Activated CD4-positive, alpha-beta T cell treated with anti-CD3 and anti-CD28 coated beads for 1 hour (primary cell): ENCODE measurements at places on chromosomes 2 and 18.

DNA sequence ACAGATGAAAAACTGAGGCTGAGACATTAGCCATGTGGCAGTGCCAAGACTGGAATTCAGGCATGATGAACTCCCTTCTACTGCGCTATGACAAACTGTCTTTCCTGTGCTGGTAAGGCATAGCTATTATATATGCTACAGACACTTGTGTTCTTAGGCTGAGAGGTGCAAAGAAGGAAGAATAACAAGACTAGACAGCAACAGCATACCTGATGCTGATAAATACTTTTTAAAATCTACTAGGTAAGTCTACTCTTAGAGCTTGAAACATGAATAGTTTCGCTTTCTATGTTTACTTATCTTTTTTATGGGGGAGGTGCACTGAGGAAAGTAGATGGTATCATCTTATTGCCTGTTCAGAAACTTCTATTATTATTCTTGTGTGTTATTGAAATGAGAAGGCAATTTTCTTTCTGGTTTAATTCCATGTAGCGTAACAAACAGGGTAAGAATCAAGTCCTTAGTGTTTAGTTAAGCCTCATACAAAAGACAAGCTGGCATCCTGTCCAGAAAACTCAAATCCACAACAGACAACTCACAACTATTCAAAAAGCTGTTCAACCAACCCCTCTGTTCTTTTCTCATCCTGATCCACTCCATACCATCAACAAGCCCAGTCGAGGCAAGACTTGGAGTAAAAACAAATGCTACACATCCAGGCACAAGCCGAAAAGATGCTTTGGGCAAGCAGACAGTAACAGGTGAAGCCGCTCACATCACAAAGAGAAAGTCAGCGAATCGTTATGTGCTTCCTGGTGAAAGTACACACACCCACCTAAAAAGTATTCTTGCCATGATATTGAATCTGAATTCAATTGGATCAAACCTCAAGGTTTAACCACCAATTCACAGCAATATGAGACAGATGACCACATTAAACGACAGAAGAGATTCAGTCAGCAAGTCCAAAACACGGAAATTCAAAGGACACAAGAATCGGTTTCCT lies 1.5 kb downstream of the TTC32 start:
- DNase-seq: no peak

DNA sequence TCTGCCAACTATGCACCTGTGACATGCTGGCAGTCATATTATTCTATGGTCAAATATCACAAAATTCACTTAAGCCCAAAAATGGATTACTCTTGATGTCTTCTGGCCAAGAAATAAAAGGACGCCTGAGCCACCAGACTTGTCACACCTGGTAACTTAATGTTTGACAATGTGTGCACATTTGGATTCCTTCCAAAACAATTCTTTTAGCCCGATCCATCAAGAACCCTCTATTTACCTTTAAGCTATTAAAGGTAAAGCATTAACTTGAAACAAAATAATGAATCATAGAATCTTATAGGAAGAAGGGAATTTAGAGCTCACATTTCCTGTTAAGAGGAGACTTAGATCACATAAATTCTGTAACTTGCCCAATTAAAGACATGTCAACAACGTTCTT lies 46.5 kb upstream of the NFU1 start:
- DNase-seq: no peak

- no peak for DNase-seq
Observed at GRCh38 chr2:45070113-45070652, 60.9 kb upstream of the SIX2 start.

DNA sequence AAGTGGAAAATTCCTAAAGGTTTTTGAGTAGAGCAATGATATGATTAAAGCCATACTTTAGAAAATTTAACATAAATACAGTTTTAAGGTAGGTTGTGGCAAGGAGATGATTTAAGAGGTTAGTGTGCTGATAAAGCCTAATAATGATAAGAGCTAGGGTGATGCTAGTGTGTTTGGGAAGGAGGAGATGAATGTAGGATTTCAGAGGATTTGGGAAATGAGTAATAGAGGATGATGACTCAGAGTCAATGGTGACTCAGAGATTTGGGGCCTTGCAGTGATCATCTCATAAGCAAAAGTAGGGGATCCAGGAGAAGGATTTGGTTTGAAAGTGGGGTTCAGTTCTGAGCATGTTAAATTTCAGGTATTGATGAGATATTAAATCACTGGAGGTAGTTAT lies 23.3 kb downstream of the STAMBP start:
- no peak for DNase-seq

DNA sequence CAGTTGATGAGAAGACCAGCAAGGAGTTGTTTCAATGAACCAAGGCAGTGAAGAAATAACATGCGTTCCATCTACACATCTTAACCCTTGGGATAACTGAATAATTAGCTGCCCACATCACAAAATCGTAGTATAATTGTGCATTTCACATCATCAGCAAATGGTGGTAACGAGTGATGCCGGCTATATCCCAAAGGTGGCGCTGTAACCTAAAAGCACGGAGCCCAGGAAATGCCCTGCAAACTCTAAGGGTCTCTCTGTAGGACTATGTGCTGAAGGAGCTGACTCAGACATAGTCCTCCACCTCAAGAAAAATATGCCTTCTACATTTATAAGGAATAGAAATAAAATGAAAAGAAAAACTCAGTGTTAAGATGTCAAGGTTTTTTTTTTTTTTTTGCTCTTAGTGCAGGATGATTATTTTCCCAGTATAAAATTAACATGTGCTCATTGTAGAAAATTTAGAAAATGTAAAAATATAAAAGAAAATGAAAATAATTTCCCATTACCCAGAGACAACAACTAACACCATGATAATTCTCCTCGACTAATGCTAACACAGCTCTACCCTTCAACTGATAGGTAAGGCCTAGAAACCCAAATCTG lies 23.1 kb upstream of the DSG3 start:
- DNase-seq: no peak

DNA sequence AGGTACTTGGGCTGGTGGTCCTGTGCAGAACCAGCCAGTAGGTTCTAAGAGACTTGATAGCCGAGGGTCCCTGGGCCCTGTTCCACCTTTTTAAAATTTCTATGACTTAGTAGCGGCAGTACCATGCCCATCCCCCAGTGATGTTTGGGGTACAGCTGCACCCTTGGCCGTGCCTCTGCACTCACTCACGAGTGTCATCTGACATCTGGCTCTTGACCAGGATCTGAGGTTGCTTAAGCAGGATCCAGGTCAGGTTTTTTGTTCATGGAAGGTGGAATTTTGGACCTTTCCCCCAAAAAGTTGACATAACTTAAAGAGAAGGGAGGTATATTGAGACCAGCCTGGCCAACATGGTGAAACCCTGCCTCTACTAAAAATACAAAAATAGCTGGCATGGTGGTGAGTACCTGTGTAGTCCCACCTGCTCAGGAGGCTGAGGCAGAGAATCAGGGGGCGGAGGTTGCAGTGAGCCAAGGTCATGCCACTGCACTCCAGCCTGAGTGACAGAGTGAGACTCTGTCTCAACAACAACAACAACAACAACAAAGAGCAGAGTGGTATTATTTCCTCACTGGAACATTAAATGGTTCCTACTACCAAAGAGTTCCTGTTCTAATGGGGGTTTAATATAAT lies 163.6 kb downstream of the NEDD4L start:
- no peak for DNase-seq

DNA sequence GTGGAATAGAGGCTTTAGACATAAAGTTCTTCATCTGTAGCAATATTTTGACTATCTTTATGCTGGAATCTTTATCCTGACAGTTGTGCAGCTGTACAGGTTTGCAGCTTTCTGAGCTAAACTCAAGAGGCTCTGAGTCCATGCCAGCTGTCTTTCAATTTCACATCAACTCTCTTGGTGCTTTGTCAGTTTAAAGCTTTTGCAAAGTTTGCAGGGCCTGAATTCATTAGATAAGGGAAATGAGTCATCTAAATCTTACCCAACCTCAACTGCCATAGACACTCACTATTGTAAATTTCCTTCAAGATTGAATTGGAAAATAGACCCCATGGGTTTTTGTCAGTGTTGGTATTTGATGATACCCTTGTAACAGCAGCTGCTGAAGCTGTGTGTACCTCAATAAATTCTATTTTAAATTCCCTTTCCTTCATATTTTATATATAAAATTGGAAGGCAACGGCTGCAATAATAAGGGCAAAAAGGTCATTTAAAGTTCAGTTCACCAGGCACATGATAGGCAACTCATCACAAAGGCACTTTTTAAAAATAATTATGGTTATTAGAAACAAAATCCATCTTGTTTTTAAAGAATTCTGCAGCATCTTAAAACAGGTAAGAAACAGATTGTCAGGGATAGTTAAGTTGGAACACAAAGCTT lies 169.9 kb upstream of the SLC39A10 start:
- no peak for DNase-seq

- DNase-seq: no peak
Observed at GRCh38 chr18:3845161-3845560, 395.2 kb downstream of the TGIF1 start.

- peak; percentile 58 for DNase-seq
Observed at GRCh38 chr18:79964330-79965118, at the start of gene HSBP1L1. Gene HSBP1L1 (plus strand): TSS chr18:79964643. CDS start chr18:79964736, 93 bp downstream.

DNA sequence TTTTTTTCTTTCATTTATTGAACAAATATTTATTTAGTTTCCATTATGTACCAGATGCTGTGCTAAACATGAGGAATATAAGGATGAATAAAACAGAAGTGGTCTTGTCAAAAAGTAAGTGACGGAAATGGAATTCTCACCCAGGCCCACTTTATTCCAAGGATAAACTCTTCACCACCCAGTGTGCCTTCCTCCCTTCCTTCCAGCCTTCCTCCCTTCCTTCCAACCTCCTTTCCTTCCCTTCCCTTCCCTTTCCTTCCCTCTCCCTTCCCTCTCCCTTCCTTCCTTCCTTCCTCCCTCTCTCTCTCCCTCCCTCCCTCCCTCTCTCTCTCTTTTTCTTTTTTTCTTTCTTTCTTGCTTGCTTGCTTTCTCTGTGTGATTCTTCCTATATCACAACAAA lies 240.8 kb downstream of the DPP10 start:
- no peak for DNase-seq

GRCh38 chr2:21406911-21407310 lies 283.1 kb downstream of the TDRD15 start:
- DNase-seq: no peak

GRCh38 chr18:50042611-50043010 lies 152.3 kb downstream of the MYO5B start:
- DNase-seq: no peak

DNA sequence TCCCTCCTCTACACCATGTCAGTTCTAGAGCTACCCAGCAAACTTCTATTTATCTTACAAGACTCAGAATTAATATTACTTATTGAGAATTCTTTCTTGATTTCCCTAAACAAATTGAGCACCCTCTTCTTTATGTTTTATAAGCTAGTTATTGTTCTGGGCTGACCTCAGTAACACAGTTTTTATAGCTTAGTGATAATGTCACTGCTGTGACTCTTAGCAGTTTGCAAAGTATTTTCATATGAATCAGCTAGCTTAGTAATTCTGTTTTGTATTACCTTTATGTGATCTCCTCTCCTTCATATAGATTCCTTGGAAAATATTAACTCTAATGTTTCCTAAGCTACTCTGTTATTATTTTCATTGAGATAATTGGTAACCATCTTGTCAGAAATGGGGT lies 114.9 kb downstream of the PMS1 start:
- no peak for DNase-seq

GRCh38 chr18:4441098-4441497 lies 14.0 kb downstream of the DLGAP1 start:
- no peak for DNase-seq

- peak; percentile 19 for DNase-seq
Observed at GRCh38 chr2:112155331-112156151, 17.4 kb downstream of the FBLN7 start.

DNA sequence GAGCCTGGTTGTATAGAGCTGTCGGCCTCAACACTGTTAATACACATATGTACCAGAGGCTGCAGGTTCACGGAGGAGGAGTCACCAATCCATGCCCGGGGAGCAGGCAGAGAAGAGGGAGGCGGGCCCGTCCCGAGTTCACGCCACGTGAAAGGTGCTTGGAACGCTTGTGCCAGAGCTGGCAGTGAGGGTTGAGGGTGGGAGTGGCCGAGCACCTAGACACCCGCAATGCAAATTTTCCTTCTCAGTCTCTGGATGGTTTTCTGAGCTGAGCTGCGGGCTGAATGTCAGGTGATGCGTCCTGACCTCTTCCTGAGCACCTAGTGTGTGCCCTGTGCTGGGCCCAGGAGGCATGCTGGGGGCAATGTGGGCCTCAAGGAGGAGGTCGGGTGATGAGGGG lies 52.2 kb downstream of the ODC1 start:
- DNase-seq: no peak

- no peak for DNase-seq
Observed at GRCh38 chr2:149141046-149141445, 102.5 kb downstream of the LYPD6B start.

DNA sequence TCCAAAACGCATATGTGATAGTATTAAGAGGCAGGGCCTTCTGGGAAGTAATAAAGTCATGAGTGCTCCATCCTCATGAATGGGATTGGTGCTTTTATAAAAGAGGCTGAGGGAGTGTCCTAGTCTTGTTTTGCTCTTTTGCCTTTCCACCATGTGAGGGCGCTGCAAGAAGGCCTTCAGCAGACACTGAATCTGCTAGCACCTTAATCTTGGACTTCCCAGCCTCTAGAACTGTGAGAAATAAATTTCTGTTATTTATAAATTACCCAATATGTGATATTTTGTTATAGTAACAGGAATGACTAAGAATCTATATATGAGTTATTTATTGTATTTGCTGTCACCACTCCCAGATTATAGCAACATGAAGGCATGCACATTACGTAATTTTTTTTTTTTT lies 63.5 kb downstream of the PLA2R1 start:
- no peak for DNase-seq

DNA sequence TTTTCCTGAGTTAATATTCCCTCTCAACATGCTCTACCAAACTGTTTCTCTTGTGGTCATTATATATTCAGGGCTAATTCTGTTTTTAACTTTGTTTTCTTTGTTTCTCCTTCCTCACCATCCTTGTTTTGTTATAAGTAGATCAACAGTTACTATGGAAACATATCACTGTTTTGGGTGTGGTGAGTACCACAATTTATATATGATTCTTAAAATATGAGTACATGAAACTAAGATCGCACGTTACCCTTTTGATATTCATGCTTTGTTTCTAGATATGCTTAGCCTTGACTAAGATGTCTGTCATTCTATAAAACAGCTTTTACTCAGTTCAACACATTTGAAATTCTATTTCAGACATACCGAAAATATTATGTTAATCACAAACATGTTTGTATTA lies 232.3 kb upstream of the ITGA4 start:
- no peak for DNase-seq

- no peak for DNase-seq
Observed at GRCh38 chr2:206250041-206250897, 24.2 kb upstream of the ZDBF2 start.

GRCh38 chr2:165920748-165921147 lies 32.8 kb downstream of the TTC21B start:
- DNase-seq: no peak

- DNase-seq: no peak
Observed at GRCh38 chr2:101082998-101083397, 68.2 kb downstream of the TBC1D8 start.
